Ovary (tissue), 10 donors: ENCODE measurements at places on chromosomes 7 and 10.
A peak's percentile ranks its signal among the peaks of the same experiment; 100 is the strongest.

DNA sequence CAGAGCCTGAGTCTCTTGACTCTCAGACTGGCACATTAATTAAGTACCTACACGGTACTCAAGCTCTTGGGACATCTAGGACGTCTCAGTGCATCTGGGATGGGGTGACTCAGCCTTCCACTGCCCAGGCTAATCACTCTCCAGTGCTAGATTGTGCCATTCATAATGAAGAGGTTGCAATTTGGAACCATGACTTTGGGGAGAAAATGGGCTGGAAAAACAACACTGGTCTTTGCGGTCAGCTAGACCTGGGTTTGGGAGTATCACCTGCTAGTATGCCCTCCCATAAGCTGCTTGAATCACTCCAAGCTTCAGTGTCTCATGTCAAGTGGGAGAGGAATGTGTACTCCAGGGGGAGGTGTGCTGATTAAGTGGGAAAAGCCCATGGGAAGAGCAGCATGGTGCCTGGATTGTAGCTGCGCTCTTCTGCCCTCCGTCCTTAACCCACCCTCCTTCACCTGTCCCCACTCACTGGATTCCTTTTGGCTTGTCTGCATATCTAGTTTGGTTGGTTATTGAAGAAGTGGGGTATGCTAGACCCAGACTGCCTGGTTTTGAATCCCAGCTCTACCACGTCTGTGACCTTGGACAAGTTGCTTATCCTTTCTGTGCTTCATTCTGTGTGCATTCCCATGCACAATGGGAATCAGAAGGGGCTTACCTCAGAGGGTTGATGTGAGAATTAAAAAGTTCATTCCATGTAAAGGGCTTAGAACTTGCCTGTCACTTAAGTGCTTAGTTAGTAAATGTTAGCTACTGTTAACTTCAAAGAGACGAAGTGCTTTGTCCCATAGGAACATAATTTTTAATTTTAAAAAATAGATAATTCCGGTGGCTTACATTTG lies 3.8 kb downstream of the NFE2L3 start:
- no peaks in the 10 kb centered on the region for H3K36me3 ChIP-seq
- no peaks in the 10 kb centered on the region for H3K27me3 ChIP-seq
- H3K4me3 ChIP-seq = no peak overlapping the region
- no peaks in the 10 kb centered on the region for H3K4me1 ChIP-seq
- DNase-seq = no peak

DNA sequence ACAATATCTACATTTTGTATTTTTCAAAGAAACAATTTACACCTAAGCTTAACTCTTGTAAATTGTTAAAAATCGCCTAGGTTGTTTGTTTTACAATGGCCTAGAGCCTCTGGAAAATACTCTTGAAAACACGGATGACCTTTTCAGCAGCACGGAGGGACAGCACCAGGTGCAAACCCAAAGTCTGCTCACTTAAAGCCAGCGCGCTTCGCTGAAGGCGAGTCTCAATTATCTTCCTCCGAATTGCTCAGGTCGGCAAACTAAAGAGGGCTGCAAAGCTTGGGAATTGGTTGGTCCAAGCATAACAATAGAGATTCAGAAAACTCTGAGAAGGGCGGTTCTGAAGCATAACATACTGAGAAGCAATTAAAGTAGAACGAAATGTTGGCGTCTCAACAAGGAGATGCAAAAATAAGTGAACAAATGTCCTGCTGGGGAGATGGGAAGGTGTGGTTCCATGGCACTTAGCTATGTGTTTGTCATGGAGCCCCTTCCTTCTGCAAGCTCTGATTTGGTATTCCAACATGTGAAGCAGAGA lies 139.9 kb upstream of the PITRM1 start:
- H3K27me3 ChIP-seq = no peaks in the 10 kb centered on the region
- H3K36me3 ChIP-seq = no peaks in the 10 kb centered on the region
- DNase-seq = no peak
- H3K27ac ChIP-seq = no peak overlapping the region
- no peaks in the 10 kb centered on the region for H3K4me1 ChIP-seq

DNA sequence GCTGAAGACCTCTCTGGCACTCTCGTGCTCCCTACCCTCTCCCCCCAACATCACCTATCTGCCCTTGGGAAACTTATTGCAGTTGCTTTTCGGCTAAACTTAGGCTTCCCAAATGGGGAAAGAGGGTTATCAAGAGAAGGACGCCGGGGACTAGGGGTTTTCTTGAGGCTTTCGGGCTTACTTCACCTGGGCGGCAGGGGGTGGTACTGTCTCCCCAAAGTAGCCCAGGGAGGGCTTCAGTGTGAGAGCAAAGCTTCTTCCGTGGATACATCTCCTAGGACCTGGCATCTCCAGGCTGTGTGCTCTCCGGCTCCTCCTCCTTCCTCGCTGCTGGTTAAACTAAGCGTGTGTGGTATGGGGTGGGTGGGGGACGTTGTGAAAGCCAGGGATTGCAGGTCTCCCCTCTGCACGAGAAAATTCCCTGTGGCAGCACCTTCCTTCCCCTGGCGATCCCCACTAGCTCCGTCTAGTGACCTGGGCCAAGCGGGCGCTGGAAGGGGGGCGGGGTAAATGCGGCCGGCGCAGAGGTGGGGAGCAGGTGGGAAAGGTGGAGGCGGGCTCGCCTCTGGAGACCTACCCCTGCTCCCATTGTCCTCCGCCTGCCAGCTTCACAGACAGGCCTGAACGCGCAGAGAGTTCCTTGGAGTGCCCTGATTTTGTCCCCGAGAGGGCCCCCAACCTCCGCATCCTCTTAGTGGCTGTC lies 1.1 kb downstream of the PLXDC2 start:
- DNase-seq = peak; percentile 51
- peak overlapping the region; percentile 81 for H3K27ac ChIP-seq
- H3K27me3 ChIP-seq = no peaks in the 10 kb centered on the region
- peaks cover 1% of the 10 kb centered on the region for H3K4me1 ChIP-seq
- H3K36me3 ChIP-seq = no peaks in the 10 kb centered on the region

DNA sequence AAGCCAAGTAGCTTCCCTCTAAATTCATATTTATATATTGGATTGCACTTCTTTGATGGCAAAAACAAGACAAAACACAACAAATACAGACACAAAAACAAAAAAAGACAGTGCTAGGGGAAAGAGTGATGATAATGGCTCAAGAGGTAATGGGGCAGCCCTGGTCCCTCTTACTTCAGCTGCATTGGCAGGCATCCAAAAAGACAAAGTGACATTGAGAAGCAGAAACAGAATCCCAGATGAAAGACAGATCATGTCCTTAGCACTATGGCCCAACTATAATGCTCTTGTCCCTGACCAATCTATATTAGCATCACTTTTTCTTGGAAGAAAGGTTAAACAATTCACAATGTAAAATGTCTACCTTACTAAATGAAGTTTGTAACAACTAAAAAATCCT lies 76.2 kb downstream of the GPR85 start:
- DNase-seq = no peak
- H3K4me1 ChIP-seq = no peaks in the 10 kb centered on the region
- H3K27me3 ChIP-seq = no peaks in the 10 kb centered on the region
